ENCODE measurements at places on chromosomes 6 and 20.

DNA sequence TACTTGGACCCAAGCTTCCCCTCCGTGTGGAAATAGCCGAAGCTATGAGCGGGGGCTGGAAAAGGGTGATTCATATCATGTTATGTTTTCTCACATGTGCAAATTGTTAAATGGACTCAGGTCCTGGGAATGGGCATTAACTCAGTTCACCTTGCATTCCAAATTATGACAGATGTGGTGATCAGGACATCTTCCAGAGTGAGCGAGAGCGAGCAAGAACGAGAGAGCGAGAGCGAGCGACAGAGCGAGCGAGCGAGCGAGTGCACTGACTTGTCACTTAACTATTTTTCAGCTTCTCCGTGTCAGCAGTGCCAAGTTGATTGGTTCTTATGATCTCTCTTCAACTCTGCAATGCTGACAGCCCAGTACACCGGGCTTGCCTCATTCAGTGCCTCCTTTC is 437.4 kb upstream of the NRSN1 start:
- DNase-seq, result no peak

DNA sequence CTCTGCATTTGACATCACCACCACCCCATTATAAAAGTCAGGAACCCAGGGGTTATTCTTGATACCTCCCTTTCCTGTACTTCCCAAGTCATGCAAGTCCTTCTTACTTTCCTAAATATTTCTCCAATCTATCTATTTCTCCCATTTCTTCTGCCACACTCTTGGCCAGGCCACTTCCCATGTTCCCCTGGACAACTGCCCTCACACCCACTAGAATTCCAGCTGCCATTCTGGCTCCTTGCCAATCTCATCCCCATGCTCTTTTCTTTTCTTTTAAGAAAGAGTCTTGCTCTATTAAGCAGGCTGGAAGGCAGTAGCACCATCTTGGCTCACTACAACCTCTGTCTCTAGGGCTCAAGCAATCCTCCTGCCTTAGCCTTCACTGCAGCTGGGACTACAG is 15.2 kb downstream of the DEFB132 start:
- no peak for DNase-seq

DNA sequence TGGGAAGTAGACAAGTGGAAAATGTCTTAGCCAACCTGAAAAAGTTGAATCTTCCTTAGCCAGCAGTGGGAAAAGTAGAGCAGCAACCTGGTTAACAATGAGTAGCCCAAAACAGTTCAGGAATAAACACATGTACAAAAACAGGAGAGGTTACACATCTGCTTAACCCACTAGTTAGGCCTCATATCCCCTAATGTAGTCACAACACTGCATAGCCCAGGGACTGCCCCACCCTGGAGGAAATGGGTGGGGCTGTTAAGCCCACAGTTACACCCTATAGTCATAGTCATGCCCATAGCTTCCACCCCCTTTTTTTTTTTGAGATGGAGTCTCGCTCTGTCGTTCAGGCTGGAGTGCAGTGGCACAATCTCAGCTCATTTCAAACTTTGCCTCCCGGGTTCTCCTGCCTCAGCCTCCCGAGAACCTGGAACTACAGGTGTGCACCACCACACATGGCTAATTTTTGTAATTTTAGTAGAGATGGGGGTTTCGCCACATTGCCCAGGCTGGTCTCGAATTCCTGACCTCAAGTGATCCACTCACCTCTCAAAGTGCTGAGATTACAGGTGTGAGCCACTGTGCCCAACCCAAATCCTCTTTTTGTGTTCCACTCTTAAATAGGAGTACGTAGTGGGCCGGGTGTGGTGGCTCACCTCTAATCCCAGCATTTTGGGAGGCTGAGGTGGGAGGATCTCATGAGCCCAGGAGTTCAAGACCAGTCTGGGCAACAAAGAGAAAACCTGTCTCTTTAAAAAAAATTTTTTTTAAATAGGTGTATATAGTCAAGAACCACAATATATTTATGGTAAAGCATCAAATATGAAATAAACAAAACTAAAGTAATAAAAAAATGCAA is 24.5 kb downstream of the ILRUN start:
- DNase-seq, result peak; percentile 72

DNA sequence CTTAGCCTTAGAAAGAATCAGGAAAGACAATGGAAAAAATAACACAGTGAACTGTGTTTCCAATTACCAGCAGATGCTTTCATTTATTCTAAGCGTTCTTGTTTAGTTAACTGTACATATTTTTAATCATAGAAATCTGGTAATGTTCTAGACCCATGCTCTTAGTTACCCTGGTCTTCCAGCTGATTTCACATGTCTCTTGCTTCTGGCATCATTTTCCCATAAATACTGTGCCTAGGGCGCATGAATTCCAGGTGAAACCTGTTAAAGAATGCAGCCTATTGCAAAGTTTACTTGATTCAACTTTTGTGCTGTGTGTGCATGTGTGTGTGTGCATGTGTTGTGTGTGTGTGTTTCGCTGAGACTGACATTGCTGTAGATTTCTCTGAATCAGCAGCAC is 178.6 kb downstream of the PDE7B start:
- no peak for DNase-seq

- peak; percentile 10 for DNase-seq
These were observed 10.7 kb upstream of the STMND1 start for GRCh38 chr6:17091122-17091521.

GRCh38 chr6:108115598-108116058 is 41.1 kb upstream of the OSTM1 start:
- DNase-seq, result peak; percentile 57

DNA sequence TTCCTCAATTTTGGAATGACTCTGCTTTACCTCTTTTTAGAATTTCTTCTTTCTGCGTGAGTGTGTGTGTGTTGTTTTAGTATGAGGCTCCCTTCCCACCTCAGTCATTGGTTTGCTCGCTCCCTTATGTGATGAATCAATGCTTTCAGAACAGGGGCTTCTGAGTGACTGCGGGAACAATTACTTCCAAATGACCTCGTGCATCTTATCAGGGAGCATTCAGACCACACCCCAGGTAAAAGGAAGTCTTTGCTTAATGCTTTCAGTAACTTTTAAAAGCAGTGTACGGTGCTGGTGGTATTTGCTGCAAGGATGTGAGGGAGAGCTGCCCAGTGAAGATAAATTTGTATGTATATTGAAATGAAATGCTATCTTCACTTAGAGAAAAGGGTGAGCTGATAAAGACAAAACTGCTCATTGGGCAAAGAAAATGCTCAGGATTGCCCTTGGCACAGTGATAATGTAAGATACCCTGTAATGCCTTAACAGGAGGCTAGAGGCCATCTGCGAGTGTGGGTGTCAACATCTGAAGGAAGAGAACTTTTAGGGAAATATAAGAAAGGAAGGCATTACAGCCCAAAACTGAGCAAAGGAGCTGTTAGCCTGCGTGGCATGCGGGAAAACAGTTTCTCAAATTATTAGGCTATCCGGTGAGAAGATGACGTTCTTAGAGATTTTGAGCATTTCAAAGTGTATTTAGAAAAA is at the start of gene MLIP:
MLIP (plus strand) TSS at position 103 of the 705 bp plus-strand sequence; CDS start at position 140, 37 bp downstream.
- DNase-seq, result no peak

DNA sequence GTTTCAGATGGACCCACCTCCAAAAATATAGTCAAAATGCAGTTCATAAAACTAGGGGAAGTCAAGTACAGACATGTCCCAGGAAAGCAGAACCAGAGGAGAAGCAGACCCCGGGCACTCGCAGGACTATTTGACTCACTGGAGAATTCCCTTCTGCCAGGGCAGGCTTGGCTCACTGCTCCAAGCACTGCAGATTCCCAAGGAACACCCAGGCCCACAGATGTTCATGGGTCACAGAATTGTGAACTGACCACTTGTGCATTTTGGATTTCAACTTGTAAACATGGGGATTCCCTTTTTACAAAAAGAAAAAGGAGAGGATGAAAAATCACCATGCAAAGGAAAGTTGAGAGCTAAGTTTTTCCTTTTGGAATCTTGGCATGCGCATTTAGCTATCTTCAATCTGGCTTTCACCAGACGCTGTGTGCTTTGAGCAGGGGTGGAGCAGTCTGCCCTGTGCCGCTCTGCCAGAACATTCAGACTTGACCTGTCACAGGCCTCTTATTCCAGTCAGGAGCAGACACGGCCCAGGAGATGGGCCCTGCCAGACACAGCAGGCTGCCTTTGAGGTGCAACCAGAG is 237.5 kb upstream of the TAB2 start:
- peak; percentile 65 for DNase-seq

- DNase-seq, result peak; percentile 69
These were observed 23.8 kb downstream of the ANKS1A start for GRCh38 chr6:34912715-34913464.

- DNase-seq, result peak; percentile 63
These were observed 143.8 kb downstream of the LPA start for GRCh38 chr6:160520043-160520904.

GRCh38 chr6:32127409-32127716 is 683 bp downstream of the ATF6B start:
- no peak for DNase-seq

DNA sequence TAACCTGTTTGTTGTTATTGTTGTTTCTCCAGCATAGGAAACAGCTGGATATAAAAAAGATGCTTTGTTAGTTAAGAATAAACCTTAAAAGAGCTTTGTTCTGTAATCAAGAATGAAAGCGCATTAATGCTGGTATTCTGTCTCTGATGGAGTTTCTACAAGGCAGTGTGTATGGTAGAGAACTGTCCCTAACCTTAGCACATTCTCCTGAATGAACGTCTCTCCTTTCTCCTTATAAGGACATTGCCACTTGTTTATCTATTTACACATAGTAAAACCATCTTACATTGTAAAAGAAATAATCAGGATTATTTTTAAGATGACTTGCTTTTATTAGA is 33.8 kb upstream of the LCA5 start:
- no peak for DNase-seq

DNA sequence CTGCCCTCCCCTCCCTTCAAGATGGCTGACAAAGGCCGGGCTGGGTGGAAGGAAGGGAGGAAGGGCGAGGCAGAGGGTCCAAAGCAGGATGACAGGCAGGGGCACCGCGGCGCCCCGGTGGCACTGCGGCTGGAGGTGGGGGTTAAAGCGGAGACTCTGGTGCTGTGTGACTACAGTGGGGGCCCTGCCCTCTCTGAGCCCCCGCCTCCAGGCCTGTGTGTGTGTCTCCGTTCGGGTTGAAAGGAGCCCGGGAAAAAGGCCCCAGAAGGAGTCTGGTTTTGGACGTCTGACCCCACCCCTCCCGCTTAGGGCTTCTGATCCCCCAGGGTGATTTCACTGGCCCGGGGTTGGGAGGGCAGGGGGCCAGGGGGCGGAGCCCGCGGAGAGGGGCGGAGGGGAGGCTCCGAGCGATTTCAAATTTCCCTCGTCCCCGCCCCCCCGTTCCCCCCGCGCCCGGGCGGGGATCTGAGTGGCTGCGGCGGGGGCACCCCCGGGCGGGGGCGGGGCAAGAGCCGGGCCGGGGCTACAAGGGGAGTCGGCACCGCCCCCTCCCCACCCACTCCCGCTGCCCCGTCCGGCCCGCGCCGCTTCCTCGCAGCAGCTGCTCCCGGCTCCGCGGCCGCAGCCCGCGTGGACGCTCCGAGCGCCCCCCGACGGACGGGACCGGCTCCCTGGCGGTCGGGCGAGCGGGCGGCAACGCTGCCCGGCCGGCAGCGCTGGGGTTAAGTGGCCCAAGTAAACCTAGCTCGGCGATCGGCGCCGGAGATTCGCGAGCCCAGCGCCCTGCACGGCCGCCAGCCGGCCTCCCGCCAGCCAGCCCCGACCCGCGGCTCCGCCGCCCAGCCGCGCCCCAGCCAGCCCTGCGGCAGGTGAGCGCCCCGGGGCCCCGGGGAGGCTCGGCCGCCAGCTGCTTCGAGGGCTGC is at the start of gene DNMT3B:
DNMT3B (plus strand) TSS at position 555 of the 923 bp plus-strand sequence. CDS start 17,939 bp downstream, outside the sequence.
- DNase-seq, result peak; percentile 88

DNA sequence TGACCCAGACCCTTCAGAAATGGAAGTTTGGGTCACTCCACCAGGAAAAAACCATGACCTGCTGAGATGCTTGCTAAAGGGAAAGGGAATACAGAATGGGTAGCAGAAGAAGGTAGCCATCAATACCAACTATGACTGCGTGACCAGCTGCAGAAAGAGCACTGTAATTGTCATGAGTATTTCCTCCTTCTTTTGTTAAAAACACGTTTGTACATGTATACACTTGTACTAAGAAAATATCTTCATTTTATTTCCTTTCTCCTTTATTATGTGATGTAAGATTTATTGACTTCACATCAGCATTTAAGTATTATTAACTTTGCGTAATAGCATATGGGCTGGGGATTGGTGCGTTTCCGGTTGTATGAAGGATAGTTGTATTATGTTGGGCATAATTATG is 12.6 kb upstream of the MUC21 start:
- DNase-seq, result no peak

GRCh38 chr6:42366011-42366705 is 85.6 kb downstream of the TRERF1 start:
- no peak for DNase-seq

- no peak for DNase-seq
These were observed 828 bp downstream of the ADGRB3 start for GRCh38 chr6:68635706-68636513.

- no peak for DNase-seq
These were observed 44.5 kb downstream of the ARID1B start for GRCh38 chr6:156821707-156822106.

DNA sequence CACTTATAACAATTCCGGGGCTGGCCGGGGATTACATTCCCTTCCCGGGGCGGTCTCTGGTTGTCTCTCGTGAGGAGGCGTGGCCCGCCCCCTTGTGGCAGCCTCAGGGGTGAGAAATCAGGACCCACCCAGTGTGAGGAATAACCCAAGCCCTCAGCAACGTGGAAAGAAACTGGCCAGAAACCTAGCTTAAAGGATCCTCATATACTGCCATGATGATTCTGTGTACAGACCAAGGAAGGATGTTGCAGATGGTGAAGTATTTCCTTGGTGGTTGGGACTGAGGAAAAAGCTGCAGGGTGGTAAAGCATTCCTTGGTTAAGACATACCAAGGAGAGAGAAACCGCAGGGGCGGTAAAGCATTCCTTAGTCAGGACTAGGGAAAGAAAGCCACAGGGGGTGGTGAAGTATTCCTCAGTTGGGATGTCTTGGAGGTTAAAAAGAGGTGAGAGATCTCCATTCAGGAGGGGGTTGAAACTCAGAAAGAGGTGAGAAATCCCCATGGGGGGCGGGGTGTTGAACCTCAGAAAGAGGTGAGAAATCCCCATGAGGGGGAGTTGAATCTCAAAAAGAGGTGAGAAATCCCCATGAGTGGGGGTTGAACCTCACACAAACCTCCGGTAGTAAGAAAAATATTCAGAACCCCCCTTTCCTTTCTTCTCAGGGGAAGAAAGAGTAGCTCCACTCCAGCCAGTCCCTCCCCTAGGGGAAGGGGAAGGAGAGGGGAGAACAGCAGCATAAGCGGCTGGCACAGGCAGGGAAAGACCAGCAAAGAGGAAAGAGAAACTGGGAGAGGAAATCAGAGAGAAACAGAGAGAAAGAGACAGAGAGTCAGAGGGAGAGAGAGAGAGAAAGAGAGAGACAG is 238.1 kb downstream of the RNGTT start:
- DNase-seq, result peak; percentile 44

DNA sequence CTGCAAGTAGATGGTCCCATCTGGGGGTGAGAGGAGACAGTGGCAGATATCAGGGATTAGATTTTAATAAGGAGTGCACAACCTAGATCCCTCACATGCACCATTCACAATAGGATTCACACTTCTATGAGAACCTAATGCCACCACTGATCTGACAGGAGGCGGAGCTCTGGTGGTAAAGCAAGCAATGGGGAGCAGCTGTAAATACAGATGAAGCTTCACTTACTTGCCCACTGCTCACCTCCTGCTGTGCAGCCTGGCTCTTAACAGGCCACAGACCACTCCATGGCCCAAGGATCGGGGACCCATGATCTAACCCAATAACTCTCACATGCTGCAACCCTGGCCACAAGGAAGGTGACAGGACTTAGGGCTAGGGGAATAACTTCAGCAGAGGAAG is 75.4 kb downstream of the ZNF133 start:
- no peak for DNase-seq

- DNase-seq, result no peak
These were observed 260.7 kb upstream of the ECI2 start for GRCh38 chr6:4396044-4396443.

GRCh38 chr20:60361761-60362395 is 403.7 kb downstream of the CDH26 start:
- DNase-seq, result no peak
